Thymus (tissue), 14 donors: ENCODE measurements at places on chromosomes 2 and 18. TPM values are rescaled to one million over a fixed set of nuclear protein-coding genes. Genes with fewer than 3 reads are reported as not detected.

DNA sequence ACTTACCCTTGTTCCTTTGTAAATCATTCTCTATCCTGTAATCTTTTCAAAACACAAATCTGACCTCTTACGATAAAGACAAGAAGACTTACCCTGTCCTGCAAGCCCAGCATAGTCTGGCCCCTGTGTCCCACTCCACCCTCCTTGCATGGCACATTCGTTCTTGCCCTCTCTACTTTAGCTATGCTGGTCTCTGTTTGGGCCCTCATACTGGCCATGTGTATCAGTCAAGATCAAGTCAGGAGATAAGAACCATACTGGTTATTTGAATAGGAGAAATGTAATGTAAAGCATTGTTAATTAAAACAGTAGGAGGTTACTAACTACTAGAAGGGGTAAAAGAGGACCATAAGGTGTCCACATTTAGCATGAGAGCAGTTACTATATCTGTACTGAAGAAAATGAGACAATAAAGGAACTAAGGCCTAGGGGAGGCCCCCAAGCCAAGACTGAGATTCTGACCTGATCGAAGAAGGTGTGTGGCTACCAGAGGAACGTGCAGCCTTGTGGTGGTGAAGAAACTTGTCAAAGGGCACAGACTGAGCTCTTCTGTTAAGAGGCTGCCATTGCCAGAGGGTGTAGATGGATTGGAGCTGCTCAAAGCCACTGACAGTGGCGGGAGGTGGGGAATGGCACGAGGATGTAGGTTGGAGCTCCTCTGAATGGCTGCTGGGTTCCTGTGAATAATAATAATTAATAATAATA is 80.8 kb downstream of the KCTD18 start:
- no peak for DNase-seq

Gene CXCR1
- 0.24 TPM for total RNA-seq

DNA sequence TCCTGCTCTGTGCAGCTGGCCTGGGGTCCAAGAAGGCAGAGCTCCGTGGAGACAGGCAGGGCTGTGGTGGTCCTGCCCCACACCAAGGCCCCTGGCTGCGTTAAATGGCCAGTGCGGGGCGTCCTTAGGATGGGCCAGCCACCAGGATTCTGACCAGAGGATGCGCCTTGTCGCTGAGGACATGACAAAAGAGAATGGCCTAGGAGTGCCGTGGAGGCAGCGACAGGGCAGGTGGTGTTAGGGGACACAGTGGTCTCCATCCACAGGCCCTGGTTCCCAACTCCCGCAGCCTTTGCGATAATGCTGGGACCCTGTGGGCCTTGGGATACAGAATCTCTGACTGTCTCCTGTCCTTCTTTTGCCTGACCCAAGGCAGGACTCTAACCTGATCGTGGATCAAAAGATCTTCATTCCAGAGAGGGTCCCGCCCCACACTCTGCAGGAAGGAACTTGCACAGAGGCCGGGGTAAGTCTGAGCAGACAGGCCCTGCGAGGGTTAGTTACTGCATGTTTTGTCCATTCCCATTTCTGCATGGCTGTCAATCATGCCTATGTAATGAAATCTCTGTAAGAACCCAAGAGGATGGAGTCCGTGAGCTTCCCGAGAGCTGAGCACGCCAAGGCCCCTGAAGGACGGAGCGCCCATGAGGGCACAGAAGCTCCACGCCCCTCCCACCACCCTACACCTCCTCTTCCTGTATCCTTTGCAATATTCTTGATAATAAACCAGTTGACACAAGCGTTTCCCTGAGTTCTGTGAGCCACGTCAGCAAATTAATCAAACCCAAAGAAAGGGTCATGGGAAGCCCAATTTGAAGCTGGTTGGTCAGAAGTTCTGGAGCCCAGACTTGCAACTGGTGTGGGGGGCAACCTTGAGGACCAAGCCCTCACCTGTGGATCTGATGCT is 251.5 kb upstream of the SALL3 start:
- DNase-seq = no peak

DNA sequence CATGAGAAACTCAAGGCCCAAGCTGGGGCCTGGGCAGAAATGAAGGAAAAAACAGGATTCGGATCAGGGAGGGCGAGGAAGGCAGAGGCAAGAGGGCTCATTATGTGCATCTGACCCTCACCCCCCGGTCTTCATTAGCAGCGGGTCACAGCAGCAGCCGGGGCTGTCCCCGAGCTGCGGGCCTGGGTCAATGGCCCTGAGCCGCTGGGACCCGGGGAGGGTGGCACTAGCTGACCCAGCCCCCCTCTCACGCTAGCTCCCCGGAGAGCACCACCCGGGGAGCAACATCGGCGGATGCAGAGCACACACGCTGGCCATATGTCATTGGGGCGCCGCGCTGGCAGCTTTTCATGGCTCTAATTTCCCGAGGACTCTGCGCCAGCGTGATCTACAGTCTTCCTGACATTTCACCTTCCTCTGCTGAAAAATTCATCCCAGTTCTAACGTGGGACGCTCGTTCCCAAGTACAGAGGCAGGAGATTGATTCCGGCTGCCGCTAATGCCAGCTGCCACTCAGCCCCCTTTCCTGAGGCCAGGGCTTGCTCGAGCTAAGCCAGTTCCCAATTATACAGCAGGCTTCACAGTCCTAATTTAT is 63.7 kb downstream of the EIPR1 start:
- no peak for DNase-seq

GRCh38 chr2:162075689-162076132 is 1.7 kb upstream of the DPP4 start:
- no peak for DNase-seq

DNA sequence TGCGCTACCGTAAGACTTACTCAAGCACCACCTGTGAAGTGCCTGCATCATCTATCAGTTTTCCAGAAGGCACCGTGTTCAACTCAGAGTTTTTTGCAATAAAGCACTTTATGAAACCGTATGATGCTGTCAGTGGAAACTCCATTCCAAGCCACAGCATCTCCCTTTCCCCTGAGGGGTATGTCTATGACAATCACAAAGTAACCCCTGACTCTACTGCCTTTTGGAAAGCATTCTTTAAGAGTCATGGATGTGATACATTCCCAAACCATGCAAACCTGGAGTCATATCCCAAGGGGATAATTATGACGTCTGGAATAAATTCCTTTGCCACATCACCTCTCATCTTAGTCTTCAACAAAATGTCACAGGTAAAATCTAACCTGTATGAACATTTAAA is 39.2 kb downstream of the UNC50 start:
- no peak for DNase-seq

DNA sequence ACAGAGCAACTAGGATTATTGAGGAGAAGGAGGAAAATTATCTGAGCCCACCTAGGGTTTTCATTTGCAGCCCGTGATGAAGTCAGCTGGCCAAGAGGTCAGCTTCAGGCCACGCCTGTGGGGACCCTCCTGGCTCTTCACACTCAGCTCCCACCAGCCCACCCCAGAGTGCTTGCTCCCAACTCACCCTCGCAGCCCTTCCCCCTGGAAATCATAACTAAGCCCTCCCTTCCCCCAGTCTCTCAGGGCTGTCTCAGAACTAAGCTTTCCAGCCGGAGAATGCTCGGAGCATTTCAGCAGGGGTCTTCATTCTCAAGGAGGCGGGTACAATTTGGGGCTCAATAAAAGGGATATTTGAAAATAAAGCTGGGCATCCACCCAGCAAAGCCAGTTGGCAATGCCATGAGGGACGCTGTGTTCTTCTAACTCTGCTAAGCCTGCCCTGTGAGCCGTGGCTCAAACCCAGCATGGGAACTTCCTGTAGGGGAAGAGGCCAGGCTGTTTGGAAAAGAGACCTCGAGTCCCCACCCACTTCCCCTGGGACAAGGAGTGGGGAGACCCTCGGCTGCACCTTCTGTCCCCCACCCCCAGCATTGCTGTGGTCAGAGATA is 194.9 kb downstream of the CTIF start:
- no peak for DNase-seq
